Forelimb muscle (tissue), 1 donor: ENCODE measurements at places on chromosomes 16 and 17. TPM values are rescaled to one million over a fixed set of nuclear protein-coding genes. Genes with fewer than 3 reads are reported as not detected.

- no peak for DNase-seq
These were observed 74.0 kb upstream of the SIAH1 start for GRCh38 chr16:48459167-48459566.

DNA sequence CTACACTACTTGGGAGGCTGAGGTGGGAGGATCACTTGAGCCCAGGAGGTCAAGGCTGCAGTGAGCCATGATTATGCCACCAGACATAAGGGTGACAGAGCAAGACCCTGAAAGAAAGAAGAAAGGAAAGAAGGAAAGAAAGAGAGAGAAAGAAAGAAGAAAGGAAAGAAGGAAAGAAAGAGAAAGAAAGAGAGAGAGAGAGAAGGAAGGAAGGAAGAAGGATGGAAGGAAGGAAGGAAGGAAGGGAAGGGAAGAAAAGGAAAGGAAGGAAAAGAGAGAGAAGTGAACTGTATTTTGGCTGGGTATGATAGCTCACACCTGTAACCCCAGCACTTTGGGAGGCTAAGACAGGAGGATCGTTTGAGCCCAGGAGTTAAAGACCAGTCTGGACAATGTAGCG lies 24.3 kb upstream of the PYY start:
- DNase-seq: no peak

DNA sequence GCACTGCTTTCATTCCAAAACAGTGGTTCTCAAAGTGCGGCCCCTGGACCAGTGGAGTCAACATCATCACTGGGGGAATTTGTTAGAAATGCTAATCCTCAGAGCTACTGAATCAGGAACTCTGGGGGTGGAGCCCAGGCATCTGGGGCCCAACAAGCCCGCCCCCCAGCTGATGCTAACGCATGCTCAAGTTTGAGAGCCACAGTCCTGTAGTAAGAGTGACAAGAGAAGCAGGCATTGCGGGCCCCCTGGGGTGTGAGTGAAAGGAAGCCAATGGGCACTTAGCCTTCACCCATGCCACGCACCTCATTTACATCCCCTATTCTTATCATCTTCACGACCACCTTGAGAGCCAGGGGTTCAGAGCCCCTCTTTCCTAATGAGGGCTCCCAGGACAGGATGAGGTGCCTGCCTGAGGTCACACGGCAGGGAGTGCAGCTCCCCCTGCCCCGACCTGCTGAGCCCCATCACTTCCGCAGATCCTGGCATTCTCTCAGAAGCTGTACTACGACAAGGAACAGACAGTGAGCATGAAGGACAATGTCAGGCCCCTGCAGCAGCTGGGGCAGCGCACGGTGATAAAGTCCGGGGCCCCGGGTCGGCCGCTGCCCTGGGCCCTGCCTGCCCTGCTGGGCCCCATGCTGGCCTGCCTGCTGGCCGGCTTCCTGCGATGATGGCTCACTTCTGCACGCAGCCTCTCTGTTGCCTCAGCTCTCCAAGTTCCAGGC lies 9.1 kb downstream of the CA4 start:
- DNase-seq: no peak

DNA sequence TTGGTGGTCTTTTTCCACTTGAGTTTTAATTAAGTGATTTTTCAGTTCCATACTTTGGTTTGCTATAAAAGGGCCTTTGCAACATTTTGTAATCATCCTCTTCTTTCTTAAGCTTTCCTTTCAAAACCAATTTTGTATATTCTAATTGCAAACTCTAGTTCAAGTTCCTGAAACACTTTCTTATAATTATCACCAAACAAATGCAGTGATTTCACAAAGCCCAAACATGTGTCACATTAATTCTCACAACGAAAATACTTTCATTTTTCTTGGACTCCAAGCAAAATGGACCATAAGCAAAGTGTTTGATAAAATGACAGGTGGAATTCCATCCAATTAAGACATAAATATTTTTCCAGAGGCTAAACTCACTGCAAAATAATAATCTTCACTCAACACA lies 188.2 kb upstream of the IRX5 start:
- no peak for DNase-seq

- no peak for DNase-seq
These were observed 4.4 kb downstream of the TBX2 start for GRCh38 chr17:61403801-61404662.

- no peak for DNase-seq
These were observed 19.3 kb downstream of the MMD start for GRCh38 chr17:55402374-55402773.

- DNase-seq: no peak
These were observed 22.9 kb upstream of the LITAF start for GRCh38 chr16:11609474-11610120.

DNA sequence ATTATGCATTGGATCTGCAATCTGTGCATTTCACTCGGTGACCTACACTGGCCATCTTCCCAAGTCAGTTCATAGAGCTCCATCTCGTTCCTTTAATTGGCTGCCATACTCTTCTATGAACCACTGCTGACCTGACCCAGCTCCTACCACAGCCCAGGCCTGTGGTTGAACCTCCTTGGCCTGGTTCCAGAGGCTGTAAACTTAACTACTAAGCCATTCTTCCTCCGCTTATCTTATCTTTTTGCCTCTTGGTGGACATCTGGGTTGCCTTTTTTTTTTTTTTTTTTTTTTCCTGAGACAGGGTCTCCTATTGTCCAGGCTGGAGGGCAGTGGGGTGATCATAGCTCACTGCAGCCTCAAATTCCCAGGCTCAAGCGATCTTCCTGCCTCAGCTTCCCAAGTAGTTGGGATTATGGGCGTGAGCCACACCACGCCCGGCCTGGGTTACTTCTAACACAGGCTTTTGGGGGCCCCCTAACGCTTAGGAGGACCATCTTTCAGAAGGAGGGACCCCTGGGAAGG lies 18.3 kb downstream of the COQ7 start:
- no peak for DNase-seq

GRCh38 chr16:81397879-81398520 lies 46.6 kb upstream of the CMIP start:
- no peak for DNase-seq

DNA sequence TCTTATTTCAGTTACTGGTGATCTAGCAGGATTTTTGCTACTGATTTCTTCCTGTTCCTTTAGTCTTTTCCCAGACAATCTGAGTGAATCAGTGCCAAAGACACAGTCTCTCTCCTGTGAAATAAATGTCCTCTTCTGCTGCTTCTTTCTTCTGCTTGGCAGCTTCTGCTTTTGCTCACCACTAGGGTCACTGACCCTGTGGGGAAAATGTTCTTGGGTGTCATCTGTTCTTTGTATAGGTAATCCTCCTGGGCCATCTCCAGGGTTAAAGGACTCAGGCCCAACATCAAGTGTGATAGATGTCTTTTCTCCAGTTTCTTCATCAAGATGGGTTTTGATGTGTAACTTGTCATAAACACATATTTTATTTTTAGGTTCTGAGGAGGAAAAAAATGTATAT lies 5.2 kb downstream of the PALB2 start:
- DNase-seq: no peak

DNA sequence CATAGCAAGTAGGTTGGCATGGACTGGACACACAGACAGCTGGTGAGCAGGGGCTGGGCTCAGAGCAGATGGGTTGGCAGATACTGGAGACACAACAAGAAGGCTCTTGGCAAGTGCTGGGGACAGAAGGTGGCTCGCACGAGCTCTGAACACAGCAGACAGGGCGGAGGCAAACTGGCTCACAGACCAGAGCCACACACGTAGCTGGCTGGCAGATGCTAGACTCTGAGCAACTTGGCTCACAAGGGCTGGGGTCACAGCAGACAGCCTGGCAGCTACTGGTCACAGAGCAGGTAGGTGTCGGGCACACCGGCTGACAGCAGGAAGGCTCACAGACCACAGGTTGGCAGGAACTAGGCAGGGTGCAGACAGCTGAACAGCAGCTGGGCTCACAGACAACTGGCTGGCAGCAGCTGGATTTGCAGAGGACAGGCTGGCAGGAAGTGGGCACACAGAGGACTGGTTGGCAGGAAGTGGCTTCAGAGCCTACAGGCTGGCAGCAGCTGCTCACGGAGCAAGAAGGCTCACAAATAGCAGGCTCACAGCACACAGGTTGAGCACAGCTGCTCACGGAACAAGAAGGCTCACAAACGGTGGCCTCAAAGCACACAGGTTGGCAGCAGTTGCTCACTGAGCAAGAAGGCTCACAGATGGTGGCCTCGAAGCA lies 725 bp downstream of the KRTAP16-1 start:
- DNase-seq: peak; percentile 20

DNA sequence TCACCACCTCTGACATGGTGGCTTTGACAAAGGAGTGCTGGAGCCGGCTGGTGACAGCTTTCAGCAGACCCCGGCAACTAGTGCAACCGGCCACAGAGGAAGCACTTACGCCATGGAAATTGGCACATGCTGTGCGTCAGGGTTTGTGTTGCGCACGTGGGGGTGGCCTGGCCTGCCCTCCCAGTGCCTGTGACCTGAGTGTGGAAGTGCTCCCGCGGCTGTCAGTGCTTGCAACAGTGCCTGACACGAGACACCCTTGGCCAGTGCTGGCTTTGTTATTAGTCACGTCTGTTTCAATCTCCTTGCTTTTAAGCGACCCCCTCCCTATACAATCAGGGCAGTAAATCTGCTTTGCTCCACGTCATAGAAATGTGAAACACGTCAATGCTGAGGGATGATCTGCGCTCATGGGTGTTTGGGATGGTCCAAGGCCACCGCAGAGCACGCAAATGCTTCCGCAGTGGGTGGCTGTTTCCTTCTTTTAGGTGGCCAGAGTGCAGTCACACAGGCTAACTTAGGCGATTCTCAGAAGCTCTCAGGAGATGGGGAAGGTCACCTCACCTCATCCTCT lies 64.3 kb downstream of the PGS1 start:
- no peak for DNase-seq

GRCh38 chr16:24736758-24737157 lies 7.3 kb downstream of the TNRC6A start:
- no peak for DNase-seq

GRCh38 chr17:29032013-29032856 lies 10.7 kb upstream of the PIPOX start:
- DNase-seq: no peak

The BCL6B gene
- polyA plus RNA-seq: 19.3 TPM

The CTDNEP1 gene
- polyA plus RNA-seq: 187 TPM

The SLC52A1 gene
- polyA plus RNA-seq: 0.08 TPM

The ASB16 gene
- 18.2 TPM for polyA plus RNA-seq

The GPRC5B gene
- polyA plus RNA-seq: 88.7 TPM

The KRT14 gene
- polyA plus RNA-seq: not detected
